ENCODE measurements at places on chromosomes 6 and 20.

GRCh38 chr20:48201188-48201587 is 415.9 kb upstream of the SULF2 start:
- no peak for DNase-seq

- DNase-seq = no peak
Measured at GRCh38 chr20:34891166-34892062, 15.0 kb downstream of the ACSS2 start.

GRCh38 chr20:20566516-20566915 is 145.9 kb downstream of the RALGAPA2 start:
- no peak for DNase-seq

DNA sequence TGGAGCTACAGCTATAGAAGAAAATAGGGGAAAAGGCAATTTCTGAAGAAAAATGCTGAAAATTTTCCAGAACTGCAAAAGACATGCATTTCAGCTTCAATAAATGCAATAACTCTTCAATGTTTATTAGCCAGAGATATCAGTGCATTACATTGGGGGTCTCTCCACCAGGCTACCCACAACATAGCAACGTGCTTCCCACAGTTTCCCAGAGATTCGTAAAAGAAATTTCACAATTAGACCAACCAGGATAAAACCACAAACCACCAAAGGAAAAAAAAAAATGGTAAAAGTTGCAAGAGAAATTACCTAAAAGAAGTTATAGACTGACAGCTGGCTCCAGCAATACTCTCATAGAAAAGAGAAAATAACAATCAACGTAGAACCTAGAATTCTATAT is 16.0 kb downstream of the LY86 start:
- no peak for DNase-seq

- no peak for DNase-seq
Measured at GRCh38 chr6:106182455-106182854, 96.3 kb downstream of the PRDM1 start.

GRCh38 chr6:17494919-17495318 is 101.5 kb downstream of the CAP2 start:
- no peak for DNase-seq

DNA sequence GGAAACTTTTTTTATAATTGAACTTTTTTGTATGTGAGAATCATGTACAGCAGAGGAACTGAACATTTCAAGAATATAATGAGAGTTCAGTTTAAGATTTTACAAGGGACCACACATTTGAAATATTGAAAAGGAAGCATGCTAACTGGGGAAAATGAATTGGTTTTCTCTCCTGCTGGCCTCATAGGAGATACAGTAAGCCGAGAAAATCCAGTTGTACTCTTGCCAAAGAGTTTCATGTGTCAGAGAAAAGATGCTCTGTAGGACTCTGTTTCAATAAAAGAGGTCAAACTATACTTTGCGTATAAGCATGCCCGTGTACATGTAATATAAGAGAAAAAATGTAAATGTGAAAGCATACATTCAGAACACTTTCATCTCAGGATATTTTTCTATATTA is 393.5 kb upstream of the NRSN1 start:
- DNase-seq = no peak

DNA sequence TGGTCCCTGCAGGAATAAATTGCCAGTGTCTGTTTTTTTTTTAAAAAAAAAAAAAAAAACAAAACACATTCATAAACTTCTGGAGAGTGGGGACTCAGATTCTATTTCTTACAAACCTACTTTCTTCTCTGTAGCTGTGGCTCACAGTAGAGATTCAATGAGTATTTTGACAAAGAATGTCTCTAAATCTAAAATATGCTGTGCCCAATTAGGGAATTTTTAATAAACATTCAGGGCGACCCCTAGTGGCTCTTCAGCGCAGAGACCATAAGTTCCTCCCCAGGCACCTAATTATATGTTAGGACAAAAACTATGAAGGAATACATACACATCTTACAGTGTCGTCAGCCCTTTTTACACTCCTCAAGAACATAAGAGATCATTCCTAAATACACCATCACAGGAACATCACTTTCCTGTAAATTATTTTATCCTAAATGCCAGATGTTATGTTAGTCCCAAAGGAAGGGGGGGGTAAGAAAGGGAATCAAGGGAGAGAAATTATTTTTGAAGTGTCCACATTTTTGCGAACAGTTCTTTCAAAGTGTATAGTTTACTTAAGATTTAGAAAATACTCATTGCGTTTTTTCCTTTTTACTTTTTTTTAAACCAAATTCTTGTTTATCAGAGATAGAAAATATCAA is 21.8 kb upstream of the NAA20 start:
- no peak for DNase-seq

DNA sequence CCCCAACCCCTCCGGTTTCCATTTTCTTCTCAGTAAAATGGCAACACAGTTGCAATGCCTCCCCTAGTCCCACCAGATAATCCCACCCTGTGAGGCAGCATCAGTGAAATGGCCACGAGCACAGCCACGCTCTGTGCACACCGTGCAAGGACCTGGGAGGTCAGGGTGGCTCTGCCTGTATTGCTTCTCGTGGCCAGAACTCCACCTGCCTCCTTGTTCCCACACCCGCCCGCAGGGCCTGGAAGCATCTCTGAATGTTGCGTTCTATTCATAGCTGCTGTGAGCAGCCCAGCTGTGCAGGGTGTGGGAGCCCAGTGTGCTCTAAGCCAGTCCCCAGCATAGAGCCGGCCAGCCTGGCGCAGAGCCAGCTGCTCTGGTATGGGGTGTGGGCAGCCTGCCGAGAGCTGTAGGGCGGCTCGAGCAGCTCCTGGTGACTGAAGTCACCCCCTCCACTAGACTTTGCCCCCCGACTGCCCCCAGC is 161.1 kb downstream of the DLL1 start:
- no peak for DNase-seq

DNA sequence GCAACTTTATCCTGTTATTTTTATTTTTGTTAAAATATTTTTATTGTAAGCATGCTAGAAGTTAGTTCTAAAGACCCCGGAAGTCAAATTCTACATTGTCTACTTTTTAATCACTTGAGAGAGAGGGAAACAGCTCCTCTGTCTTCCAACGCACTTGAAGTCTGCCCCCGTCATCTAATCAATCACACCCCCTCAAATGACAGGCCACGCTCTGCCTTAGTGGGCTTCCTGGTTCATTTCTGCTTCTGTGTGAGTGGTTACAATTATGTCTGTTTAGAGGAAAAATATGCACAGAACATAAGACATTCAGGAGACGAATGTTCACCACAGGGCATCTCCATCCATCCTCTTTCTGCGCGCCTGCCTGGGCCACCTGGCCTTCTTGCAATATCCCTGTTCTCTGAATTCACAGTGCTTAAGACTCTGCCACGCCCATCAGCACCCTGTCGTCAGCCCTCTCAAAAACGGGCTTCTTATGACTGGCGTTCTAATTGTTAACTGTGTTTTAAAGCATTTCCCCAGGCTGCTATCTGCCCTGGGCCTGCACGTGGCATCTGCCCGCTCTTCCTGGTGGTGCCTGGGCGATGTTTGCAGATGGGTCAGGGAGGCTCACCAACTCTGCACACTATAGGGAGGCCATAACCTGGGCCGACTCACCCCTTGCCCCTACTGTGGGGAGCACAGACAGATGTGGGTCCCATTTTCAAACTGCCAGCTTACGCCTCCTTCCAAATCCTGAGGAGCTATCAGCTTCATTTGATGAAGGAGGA is 15.4 kb downstream of the DACT2 start:
- DNase-seq = no peak

DNA sequence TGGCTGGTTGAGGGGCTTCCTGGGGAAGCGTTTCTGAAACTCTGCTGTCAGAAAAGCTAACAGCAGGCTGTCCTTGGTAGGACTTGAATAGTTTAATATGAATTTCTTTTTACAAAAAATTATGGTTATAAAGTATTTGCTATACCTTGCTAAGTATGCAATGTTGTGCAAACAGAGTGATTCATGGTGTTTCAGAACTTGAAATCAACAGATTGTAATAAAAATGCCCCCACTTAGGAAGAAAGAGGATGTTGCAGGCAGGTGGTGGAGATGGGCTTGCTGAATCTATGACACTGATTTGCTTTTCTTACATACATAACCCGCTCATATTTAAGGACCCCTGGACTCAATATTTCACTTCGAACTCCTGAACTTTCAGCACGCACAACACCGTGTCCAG is 211.6 kb downstream of the THBS2 start:
- no peak for DNase-seq

DNA sequence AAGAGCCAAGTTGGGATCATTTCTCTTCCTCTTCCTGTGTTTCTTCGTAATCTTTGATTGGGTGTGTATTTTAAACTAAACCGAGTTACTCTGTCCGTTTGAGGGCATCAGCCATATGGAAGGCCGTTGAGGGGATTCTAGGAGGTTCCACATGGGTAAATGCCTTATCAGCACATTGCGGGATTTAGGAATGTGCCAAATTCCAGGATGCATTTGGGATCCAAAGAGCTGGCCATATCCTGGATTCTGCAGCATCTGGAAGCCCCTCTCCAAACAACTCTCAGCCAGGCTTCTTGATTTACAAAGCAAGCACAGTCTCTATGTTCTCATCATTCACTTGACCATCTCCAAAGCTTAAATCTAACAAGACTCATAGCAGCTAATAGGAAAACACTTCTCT is 67.6 kb upstream of the RIN2 start:
- DNase-seq = no peak

- no peak for DNase-seq
Measured at GRCh38 chr6:159904497-159904911, 13.7 kb downstream of the MAS1 start.

- no peak for DNase-seq
Measured at GRCh38 chr6:74568861-74569260, 637.0 kb downstream of the COL12A1 start.

- DNase-seq = no peak
Measured at GRCh38 chr6:111683157-111683556, 77.5 kb upstream of the TRAF3IP2 start.

DNA sequence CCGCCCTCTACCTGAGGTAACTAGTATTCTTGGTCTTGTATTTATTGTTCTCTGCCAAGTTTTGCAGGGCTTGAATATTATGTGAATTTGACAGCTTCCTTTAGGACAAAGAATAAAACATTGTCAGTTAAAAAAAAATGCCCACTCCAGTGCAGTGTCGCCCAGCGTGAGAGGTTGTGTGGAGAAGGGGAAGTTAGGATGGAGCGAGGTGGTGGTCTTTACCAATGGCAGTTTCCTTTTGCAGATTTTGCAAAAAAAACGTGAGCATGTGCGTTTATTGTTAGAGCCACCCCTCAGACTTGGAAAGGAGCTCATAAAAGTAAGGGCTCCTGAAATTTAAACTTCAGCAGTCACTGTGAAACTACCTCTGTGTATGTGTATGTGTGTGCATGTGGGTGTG is 28.3 kb downstream of the UST start:
- no peak for DNase-seq

DNA sequence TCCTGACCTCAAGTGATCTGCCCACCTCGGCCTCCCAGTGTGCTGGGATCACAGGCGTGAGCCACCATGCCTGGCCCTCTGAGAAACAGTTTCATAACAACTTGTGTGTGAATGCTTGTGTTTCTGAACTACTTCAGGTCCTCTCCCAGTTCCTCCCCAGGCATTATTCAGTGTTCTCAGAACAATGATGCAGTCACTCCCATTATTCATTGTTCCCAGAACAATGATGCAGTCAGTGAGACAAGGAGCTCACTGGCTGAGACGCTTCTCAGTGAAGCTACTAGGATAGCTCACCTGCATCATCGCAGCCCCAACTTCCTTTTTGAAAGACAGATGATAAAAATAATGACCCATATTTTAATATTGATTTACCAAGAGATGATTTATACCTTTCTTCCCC is 71.5 kb downstream of the NDUFAF5 start:
- DNase-seq = no peak

DNA sequence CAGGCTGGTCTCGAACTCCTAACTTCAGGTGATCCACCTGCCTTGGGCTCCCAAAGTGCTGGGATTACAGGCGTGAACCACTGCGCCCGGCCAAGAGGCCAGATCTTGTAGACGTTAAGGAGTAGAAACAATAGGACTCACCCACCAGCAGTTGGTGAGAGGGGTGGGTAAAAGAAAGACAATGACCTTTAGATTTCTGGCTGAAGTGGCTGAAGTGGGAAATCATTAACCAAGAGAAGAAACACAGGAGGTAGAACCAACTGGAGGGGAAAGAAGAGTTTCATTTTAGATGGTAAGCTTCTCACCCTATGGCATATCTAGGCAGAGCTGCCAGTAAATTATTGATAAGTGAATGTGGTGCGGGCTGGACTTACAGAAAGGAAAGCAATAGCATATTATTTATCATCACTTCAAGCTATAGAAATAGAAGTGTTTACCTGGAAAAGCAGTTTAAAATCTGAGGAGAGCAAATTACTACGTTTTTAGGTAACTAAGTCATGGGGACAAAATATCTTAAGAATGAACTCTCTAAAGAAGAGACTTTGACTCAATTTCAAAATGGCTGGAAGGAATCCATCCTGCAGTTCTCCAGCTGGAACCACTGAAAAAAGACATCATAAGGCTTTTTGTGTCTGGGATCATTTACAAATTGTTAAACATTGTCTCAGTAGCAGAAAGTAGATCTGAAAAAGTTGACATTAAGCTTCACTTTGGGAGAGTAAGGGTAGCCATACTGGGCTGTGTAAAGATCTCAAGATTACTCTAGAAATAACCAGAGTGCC is 109.6 kb downstream of the ALDH8A1 start:
- DNase-seq = no peak

GRCh38 chr6:154352898-154353585 is 3.6 kb downstream of the IPCEF1 start:
- DNase-seq = no peak

- DNase-seq = no peak
Measured at GRCh38 chr6:133286765-133287164, 45.6 kb downstream of the EYA4 start.

DNA sequence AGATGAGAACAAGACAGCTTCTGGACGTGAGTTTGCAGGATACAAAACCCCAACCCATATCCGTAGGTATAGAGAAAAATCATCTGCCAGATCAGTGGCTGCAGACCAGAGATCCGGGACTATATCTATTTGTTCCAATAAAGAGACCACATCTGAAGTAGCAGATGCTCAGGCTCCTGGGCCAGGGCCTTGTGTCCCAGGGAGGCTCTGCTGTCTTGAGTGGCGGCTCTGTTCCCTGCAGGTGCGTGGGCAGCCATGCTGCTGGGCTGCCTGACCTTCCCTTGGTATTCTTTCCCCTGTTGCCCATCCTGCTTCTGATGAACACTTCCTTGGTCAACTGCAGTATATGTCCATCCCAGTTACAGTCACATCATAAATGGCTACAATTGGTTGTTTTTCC is 34.9 kb downstream of the ERMARD start:
- DNase-seq = no peak

GRCh38 chr20:62778601-62779416 is 17.5 kb upstream of the MRGBP start:
- DNase-seq = no peak

DNA sequence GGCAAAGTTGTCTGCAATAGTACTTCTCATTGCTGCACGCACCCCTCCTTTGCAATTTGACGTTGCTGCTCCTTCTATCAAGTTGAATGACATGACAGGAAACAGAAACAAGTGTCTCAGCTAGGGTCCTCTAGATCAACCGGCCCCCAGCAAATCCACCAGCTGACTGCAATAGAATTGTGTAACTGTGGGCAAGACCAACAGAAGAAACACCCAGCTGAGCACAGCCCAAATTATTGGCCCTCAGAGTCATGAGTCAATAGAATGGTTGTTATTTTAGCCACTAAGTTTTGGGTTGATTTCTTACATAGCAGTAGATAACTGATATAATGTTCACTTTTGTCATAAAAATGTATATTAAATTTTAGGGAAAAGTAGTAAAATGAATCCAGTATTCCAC is 202.7 kb downstream of the MAFB start:
- no peak for DNase-seq
